ENCODE measurements at places on chromosomes 13 and 19. TPM values are rescaled to one million over a fixed set of nuclear protein-coding genes. Genes with fewer than 3 reads are reported as not detected.

- no peak for DNase-seq
These were observed 5.8 kb downstream of the LIM2 start for GRCh38 chr19:51382004-51382403.

Gene EDDM13
- not detected for total RNA-seq

Gene AMER2
- total RNA-seq = not detected

DNA sequence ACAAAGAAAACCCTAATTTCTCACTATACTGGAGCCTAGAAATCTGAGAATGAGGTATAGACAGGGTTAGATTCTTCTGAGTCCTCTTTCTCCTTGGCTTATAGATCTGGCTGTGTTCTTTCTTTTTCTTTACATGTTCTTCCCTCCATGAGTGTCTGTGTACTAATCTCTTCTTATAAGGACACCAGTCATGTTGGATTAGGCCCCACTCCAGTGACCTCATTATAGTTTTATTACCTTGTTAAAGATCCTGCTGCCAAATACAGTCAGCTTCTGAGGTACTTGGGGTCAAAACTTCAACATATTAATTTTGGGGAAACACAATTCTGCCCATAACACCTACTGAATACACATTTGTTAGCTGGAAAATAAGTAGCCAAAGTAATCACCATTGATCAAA lies 302.6 kb downstream of the PCDH9 start:
- DNase-seq = no peak
